GM12892 (cell line): ENCODE measurements at places on chromosomes 13 and 19.

- no peak for DNase-seq
Measured at GRCh38 chr19:48348045-48348444, 15.7 kb downstream of the TMEM143 start.

DNA sequence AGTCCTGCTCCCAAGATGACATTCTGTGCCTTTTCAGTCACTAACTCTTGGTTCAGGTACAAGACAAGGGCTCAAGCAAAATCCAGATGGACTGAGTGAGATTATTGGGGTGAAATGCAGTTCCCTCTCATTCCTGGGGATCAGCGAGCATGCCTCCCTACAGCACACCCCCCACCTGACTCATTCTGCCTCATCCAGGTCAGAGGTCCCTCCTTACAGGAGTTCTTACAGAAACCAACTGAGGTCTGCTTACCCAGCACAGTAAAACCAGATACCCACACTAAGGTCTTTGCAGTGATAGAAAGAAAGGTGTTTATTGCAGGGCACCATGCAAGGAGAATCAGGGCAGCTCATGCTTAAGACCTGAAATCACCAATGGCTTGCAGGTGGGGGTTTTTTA lies 21.6 kb upstream of the MRI1 start:
- DNase-seq: no peak

- DNase-seq: no peak
Measured at GRCh38 chr13:21486322-21486721, 27.2 kb upstream of the ZDHHC20 start.

DNA sequence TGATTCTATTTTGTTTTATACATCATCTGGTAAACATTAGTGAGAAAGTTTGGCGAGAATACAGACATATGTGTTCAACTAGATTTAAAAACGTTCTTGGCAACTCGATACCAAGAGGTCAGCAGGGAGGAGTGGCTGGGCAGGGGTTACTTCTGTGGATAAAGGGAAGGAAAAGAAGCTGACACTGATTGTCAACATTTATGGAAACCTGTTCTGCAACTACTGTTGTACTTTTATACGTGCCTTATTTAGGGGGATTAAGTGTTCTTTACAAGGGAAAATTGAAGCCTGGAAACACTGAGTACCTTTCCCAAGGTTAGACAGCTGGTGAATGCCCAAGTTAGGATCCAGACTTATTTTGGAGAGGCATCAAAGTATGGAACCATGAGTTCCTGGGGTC lies 65.0 kb downstream of the MTUS2 start:
- no peak for DNase-seq

GRCh38 chr19:10729411-10729810 lies 11.5 kb downstream of the DNM2 start:
- DNase-seq: no peak

- peak; percentile 93 for DNase-seq
Measured at GRCh38 chr19:49113762-49114629, at the start of gene LIN7B. TSS of gene LIN7B (plus strand) at chr19:49114370. CDS start at chr19:49114405, 35 bp downstream.

GRCh38 chr13:75405976-75406703 lies 75.8 kb downstream of the TBC1D4 start:
- no peak for DNase-seq

DNA sequence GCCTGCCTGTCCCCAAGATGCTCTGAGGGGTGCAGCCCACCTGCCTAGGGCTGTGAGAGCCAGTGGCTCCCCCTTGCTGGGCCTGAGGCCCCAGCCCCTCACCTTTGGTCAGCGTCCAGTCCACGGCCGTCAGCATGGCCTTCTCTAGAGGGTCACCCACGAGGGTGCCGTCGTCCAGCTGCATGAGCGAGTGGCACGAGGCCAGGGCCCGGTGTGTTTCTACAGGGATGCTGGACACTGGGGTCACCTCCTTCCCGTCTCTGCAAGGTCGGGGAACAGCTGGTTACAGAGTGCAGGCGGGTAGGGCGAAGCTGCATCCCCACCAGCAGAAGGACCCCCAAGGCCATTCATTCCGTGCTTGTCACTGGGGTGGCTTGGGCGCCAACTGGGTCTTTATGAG lies 9.0 kb downstream of the ATP13A1 start:
- DNase-seq: no peak

DNA sequence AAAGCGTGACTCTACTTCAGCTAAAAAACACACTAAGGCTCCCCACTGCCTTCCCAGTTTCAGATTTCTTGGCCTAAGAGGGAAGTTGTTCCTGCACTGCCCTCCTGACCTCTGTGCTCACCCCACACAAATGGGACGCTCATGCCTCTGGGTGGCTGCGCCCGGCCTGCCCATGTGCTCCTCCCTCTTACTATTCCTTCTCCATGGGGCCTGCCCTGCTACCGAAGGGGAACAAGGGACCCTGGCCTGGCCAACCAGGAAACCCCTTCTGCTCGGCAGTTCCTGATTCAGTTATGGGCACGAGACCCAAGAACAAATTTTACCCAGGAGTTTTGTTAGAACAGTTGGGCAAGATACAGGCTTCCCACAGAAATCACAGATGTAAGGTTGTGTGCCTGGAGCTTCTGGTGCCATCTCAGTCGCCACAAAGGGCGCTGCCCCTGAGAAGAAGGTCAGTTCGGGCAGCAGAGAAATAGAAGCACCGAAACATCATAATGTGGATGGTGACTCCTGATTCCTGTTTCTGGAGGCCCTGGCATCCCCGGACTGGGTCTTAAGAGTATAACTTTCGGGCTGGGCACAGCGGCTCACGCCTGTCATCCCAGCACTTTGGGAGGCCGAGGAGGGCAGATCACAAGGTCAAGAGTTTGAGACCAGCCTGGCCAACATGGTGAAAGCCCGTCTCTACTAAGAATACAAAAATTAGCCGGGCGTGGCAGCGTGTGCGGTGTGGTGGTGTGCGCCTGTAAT lies 5.4 kb upstream of the PLPP2 start:
- DNase-seq: no peak

- no peak for DNase-seq
Measured at GRCh38 chr13:98947925-98948324, 29.9 kb downstream of the DOCK9 start.

DNA sequence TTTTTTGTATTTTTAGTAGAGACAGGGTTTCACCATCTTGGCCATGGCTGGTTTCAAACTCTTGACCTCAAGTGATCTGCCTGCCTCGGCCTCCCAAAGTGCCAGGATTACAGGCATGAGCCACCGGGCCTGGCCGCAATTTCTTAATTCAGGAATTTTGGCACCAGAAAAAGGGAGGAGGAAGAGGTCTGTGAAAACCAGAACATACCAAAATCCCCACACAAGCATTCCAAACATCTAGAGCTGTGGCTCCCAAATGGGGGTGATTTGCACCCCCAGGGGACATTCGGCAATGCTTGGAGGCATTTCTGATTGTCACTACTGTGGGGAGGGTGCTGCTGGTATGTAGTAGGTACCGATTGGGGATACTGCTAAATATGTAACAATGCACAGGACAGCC lies 40.2 kb upstream of the ABCC4 start:
- DNase-seq: no peak

- no peak for DNase-seq
Measured at GRCh38 chr19:9323557-9323918, 441 bp upstream of the ZNF559 start.

GRCh38 chr13:93226623-93227279 lies at the start of gene GPC6:
TSS of gene GPC6 (plus strand) at chr13:93226807.
- DNase-seq: no peak

DNA sequence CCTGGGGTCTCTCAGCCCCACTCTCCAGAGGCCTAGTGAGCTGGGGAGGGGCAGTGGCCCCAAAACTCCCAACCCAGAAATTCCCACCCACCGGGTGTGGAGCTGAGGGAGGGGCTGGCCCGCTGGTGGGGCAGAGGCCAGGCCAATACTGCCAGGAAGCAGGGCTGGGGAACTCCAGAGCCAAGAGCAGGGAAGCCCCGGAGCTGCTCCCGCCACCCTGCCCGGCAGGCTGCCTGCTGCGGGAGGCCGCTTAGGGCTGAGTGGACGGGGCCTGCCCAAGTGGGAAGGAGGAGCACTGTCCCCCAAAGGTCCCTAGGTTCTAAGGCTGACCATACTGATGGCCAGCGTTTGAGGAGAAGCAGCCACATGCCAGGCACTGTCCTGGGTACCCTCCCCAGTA lies 13.0 kb upstream of the RELB start:
- DNase-seq: no peak

- no peak for DNase-seq
Measured at GRCh38 chr19:6101991-6102390, 8.3 kb downstream of the RFX2 start.

DNA sequence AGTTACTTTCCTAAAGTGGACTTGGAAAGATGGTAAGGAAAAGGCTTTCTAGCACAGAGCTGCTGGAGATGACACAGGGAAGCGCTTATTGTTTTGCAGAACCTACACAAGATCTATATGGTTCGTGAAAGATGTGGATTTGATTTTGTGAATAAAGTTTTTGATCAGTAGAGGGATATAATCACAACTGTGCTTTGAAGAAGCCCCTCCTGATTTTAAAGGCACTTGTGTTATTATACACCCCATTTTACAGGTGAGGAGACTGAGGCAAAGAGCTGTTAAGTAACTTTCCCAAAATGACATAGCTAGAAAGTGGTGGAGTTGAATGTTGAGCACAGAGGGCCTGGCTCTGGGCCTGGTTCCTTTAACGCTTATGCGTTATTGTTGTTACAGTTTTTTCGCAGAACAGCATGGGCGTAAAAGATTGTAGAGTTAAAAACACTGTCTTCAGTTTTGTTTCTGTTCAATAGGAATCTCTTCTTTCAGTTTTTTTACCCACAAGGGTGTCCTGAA lies 1.4 kb downstream of the TDRD3 start:
- no peak for DNase-seq

- no peak for DNase-seq
Measured at GRCh38 chr19:5580161-5580571, 12.4 kb upstream of the TINCR start.

DNA sequence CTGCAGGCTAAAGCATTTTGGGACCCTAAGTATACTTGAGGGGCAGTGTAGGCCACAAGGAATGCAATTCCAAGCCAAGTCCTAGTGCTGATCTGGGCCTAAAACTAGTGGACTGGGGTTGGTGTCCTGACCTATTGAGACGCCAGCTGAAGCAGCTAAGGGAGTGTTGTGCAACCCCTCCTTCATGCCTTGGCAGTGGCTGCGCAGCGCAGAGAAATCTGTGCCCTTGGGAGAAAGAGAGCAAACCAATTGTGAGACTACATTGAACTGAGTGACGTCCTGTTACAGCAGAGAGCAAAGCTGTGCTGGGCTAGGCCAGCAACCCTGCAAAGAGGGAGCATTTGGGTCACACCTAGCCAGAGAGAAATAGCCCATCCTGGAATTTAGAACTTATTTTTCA lies 2715.0 kb upstream of the PCDH20 start:
- no peak for DNase-seq

- no peak for DNase-seq
Measured at GRCh38 chr13:51249770-51250741, 27.9 kb downstream of the FAM124A start.

DNA sequence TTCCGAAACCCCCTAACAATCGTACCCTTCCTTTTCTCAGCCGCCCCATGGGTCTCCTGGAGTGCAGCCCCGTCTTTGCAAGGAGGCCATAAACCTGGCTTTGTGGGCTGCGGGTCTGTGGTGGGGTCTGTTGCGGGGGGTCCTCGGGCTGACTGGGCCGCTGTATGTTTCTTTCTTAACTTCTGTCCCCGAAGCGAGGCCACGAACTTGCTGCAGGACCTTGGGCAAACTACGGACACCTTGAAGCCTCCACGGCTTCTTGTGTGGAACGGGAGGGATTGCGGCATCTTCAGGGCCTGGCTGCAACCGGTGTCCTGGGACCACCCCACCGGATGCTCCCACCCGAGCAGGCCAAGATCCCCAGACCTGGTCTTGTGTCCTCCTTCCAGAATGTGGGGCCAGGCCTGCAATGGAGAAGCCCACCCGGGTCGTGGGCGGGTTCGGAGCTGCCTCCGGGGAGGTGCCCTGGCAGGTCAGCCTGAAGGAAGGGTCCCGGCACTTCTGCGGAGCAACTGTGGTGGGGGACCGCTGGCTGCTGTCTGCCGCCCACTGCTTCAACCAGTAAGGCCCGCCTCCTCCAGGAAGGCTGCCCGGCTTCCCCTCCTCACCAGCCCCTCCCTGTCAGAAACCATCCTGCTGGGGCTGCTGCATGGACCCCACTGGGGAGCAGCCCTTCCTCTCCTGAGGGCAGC lies 12.0 kb downstream of the TIMM13 start:
- no peak for DNase-seq

GRCh38 chr19:19594381-19594780 lies 24.1 kb downstream of the PBX4 start:
- DNase-seq: no peak

GRCh38 chr19:15538774-15539173 lies 30.4 kb downstream of the CYP4F22 start:
- DNase-seq: no peak

DNA sequence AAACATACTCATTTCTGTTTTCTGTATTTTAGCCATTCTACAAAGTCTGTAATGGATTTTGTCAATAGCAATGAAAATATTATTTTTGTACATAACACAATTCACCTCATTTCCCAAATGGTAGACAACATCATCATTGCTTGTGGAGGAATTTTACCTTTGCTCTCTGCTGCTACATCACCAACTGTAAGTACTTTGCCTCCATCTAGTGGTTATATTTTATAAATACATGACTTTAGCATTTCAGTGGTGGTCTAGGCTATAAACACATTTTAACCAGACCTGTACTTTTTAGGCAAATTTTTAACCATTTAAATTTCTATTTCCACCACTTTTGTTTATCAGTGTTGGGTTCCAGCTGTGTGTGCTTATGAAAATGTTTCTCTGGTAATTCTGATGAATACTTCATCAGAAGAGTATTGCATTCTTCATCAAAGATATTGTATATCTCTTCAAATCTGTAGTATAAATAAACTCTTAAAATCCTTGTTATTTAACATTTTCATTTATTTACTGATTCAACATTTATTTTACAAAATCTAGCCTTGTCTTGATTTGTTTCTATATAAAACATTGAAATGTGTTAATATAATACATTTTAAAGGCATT lies 222.4 kb downstream of the NBEA start:
- no peak for DNase-seq

- no peak for DNase-seq
Measured at GRCh38 chr19:3765121-3765520, 2.6 kb downstream of the MRPL54 start.

DNA sequence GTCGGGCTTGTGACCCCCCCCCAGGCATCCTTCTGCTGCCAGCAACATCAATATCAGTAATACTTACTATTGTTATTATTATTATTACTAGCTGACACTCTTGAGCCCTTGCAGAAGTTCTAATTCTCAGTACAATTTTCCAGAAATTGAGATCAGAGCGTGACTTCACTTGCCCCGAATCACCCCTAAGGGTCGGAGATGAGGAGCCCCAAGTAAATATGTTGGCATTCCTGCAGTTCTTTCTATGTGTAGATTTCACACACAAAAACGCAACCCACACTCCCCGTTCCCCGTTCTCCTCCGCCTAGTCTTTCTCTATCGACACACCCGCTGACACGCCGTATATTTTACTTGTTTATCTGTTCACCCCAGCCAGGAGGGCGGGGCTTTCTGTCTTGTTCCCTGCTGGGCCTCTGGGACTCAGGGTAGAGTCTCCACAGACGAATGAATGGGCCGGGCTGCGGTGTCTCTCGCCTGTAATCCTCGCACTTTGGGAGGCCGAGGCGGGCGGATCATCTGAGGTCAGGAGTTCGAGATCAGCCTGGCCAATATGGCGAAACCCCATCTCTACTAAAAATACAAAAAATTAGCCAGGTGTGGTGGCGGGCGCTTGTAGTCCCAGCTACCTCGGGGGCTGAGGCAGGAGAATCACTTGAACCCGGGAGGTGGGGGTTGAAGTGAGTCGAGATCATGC lies 14.7 kb downstream of the TLE5 start:
- no peak for DNase-seq

GRCh38 chr19:11286312-11286974 lies 9.5 kb upstream of the TSPAN16 start:
- no peak for DNase-seq

GRCh38 chr19:35454663-35455062 lies 6.6 kb downstream of the FFAR2 start:
- DNase-seq: no peak
